ENCODE measurements at places on chromosomes 6 and 20. TPM values are rescaled to one million over a fixed set of nuclear protein-coding genes. Genes with fewer than 3 reads are reported as not detected.

The CCDC170 gene
- total RNA-seq: not detected

The PRRT1 gene
- total RNA-seq: not detected

The SAMD3 gene
- total RNA-seq: not detected

The STX11 gene
- total RNA-seq: 13.1 TPM

The HMGN3 gene
- 62.1 TPM for total RNA-seq

The PRND gene
- total RNA-seq: 0.34 TPM
